GM12891 (cell line): ENCODE measurements at places on chromosomes 13 and 19.
A peak's percentile ranks its signal among the peaks of the same experiment; 100 is the strongest.

DNA sequence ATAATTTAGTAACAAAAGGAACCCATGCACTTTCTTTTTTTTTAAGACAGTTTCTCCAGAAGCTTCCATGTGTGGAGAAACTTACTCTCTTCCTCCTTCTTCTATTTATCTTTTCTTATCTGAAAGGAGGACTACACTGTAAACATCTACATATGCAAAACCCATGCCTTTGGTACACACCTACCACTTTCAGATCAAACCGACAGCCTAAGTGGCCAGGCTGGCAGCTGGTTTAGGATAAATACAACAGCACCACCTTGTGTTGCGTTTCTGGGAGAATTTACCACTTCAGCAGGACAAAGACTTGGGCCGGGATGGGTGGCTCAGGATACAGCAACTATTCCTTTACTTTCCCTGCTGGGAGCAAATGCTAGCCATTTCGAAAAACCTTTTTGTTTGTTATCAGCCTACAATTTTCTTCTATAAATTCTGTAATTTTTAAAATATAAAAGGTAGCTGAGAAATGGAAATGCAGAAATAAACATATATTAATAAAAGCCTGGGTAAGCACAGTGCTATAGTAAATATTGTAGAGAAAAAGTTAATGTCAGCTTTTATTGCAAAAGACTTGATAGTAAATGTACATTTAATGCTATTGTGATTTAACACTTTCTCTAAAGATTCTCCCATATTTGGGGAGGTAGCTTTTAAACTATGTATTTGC lies 94.0 kb upstream of the RFC3 start:
- DNase-seq, result no peak

DNA sequence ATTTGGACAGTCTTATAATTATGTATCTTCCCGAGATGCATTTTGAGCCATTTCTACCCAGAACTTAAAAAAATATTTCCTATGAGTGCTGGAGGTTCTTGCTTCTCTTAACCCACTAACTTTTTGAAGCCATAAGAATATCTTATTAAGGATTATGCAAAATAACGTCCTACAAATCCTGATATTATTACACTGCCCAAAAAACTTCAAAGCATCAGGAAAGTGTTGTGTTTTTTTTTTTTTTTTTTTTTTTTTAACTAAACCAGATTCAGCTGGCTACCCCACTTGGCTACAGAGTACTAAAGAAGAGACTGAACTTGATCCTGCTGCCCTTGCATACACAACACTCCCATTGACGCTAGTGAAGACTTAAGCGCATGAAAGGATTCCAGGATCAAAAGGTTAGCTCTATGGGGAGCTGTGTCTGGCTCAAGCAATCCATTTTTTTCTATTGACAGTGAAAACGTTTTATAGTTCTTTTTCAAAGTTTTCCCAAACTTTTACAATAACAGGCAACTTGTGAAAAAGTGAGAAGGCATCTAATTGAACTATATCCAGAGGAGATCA lies 141.4 kb downstream of the KCNRG start:
- DNase-seq, result no peak

DNA sequence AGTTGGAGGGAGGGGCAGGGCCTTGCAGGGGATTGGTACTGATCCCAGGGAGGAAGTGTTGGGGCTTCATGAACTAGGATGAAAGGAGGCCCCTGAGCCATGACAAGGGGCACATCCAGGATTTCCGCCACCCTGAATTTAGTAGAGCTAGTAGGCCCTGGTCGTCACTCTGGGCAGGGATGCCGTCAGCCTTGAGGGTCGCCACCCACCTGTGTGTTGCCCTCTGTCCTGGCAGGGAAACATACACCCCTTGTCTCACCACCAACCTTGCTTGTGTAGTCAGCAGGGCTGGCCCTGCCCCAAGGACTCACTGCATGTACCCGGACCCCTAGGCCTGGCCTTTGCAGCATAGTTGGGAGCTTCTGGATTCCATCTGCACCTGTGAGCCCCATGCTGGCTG lies 9.4 kb upstream of the QTRT1 start:
- no peak for DNase-seq

DNA sequence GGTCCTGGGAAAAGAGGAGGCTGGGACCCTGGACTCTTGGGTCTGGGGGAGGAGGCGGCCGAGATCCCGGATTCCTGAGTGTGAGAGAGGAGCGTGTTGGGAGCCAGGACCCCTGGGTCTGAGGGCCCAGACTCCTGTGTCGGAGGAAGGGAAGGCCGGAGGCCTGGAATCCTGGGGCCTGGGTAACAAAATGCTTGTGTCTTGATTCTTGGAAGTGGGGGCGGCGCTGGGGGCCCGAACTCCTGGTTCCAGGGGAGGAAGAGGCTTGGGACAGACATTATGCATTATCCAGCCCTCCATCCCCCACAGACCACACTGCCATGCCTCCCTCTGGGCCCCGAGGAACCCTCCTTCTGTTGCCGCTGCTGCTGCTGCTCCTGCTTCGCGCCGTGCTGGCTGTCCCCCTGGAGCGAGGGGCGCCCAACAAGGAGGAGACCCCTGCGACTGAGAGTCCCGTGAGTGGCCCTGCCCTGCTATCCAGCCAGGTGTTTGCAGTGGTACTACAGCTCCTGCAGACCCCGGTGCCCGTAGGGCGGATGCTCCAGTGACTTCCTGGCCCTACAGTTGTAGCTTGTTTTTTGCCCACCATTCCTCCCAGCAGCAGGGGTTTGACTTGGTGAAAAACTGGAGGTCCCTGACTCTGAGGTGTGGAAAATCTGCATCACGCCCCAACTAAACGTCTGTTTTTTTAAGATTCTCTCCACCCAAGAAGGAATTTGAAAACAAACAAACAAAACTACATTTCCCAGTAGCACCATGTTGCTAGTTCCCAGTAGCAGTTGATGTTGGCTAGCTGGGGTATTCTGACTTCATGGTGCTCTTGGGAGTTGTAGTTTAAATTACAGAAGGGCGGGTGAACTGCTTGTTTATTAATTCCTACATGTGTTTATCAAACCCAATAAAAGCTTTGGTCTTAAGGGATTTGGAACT lies 630 bp downstream of the NUCB1 start:
- DNase-seq, result no peak

GRCh38 chr19:3855320-3855719 lies 13.5 kb downstream of the ZFR2 start:
- DNase-seq, result no peak

- DNase-seq, result no peak
Measured at GRCh38 chr13:18951412-18951811, 230.2 kb downstream of the TUBA3C start.

GRCh38 chr19:31223740-31224534 lies 125.3 kb downstream of the TSHZ3 start:
- DNase-seq, result no peak

DNA sequence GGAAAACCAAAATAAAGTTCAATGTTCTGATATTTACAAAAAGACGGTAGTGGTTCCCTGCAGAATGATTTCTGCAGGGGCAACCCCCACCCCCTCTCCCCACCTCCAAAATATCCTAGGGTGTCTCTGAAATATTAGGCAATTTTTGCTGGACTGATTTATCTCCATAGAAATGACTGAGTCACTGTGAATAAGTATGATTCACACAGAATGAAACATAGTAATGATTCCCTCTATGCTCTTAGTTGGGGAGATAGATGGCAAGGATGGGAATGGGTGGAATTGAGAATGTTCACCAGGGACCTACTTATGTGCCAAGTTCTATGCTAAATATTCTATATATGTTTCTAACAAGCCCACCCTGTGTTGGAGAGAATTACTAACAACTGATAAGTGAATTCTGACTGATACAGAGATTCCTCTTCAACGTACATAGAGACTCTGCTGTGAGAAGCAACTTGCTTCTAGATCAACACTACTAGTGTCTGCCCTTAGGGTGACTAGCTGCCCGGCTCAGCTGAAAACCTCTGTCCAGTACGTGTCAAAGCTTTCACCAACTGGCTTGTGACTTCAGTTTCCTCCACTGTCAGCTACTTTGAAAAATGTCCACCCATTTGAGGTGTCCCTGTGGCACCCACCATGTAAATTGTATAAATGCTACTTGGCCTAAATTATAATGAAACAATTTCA lies 38.4 kb upstream of the RAP2A start:
- DNase-seq, result no peak

GRCh38 chr19:37817180-37817981 lies 38.0 kb upstream of the ZNF573 start:
- DNase-seq, result peak; percentile 29

DNA sequence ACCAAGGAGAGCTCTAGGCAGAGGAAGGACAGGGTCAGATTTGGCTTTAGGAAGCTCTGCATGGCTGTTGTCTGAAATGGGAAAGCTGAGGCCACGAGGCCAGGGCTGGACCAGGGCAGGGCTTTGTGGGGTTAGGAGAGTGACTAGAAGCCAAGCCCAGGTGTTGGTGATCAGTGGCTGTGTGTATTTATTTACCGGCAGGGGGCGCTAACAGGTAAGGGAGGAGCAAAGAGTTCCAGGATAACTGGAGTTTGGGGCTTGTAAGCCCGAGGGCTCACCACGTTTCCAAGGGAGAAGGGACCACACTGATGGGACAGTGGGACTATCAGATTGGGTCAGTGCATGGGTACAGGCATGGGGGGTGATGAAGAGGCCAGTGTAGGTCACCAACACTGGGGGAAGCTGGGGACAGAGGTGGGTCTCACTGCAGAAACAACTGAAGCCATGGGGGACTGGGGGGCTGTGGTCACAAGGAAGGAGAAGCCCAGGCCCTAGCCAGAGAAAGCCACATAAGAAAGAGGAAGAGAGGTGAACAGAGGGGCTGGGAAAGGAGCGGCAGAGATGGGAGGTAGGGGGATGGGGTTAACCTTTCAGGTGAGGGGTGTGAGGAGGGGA lies 3.9 kb downstream of the TMEM147 start:
- DNase-seq, result peak; percentile 70

DNA sequence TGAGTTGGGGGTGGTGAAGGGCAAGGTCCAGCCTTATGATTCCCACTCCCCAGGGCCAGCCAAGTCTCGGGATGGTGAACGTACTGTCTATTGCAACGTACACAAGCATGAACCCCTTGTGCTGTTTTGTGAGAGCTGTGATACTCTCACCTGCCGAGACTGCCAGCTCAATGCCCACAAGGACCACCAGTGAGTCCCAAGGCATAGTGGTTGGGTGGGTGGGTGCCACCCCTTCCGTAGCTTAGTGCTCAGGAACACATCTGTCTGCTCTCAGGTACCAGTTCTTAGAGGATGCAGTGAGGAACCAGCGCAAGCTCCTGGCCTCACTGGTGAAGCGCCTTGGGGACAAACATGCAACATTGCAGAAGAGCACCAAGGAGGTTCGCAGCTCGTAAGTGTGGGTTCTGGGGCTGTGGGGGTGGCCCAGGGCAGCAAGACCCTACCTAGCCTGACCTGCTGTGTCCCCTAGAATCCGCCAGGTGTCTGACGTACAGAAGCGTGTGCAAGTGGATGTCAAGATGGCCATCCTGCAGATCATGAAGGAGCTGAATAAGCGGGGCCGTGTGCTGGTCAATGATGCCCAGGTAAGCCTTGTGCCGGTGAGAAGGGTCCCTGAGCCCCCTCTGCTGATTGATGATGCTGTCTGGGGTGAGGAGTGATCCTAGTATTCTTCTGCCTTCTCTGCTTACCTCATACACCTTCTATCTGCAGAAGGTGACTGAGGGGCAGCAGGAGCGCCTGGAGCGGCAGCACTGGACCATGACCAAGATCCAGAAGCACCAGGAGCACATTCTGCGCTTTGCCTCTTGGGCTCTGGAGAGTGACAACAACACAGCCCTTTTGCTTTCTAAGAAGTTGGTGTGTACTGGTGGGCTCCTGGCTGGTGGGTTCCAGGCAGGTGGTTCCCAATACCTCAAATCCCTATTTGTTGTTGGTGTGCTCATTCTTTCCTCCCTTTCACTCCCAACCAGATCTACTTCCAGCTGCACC lies 3.8 kb downstream of the TRIM28 start:
- no peak for DNase-seq

- no peak for DNase-seq
Measured at GRCh38 chr19:54461613-54462012, 2.0 kb downstream of the LENG9 start.

DNA sequence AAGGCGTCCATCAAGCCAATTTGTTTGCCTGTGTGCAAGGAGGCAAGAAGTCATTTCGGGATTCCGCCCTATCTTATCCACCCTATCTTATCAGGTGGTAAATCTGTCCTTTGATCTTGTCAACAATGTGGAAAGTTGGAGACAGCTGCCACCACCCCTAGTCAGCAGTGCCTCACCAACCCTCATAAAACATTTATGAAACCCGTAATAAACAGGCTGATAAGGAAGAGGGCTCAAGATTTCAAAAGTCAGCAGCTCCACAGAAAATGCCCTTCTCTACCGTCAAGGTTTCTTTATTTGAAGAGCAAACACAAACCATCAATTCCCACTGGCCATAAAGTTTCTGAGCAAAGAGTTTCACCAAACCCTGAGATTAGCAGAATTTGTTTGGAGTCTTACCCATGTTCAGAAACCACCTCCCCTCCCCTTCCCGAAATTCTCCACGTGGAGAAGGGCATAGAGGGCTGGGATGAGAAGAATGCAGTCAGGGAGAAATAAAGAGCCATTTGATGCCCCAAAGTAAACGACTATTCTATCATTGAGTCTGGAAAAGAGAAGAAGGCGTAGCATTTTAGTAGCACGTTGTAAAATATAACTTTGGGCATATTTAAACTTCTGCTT lies 196.0 kb upstream of the GPR12 start:
- no peak for DNase-seq

DNA sequence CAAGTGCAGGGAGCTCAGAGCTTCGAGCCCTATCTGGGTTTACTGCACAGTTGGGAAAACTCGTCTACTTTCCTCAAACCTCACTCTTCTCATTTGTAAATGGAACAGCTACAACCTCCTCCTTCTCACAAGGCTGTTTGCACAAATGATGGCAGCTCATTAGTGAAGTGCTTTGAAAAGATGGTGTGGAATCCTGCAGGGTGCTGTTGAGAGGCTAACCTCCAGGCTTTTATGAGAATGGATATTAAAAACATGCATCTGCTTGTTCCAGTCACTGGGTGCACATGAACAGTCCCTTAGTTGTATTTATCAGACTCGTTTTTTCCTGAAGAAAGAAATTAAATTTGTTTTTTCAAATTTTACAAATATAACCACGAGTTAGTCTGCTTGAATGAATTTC lies 36.6 kb downstream of the PCDH8 start:
- no peak for DNase-seq

- DNase-seq, result peak; percentile 89
Measured at GRCh38 chr19:17496337-17496997, 15.0 kb upstream of the PGLS start.
